ENCODE measurements at places on chromosomes 4 and X. TPM values are rescaled to one million over a fixed set of nuclear protein-coding genes. Genes with fewer than 3 reads are reported as not detected.

- H3K4me3 ChIP-seq: no peak overlapping the region
- H3K4me1 ChIP-seq: no peaks in the 10 kb centered on the region
- peak; percentile 59 for DNase-seq
- no peaks in the 10 kb centered on the region for H3K27me3 ChIP-seq
- no peaks in the 10 kb centered on the region for H3K36me3 ChIP-seq
Observed at GRCh38 chr4:123785538-123785937, 388.9 kb downstream of the SPRY1 start.

GRCh38 chrX:110015915-110016314 is 13.0 kb downstream of the TMEM164 start:
- H3K27ac ChIP-seq: no peak overlapping the region
- DNase-seq: no peak
- H3K4me3 ChIP-seq: no peak overlapping the region
- H3K4me1 ChIP-seq: no peaks in the 10 kb centered on the region
- no peaks in the 10 kb centered on the region for H3K27me3 ChIP-seq
- H3K36me3 ChIP-seq: no peaks in the 10 kb centered on the region

DNA sequence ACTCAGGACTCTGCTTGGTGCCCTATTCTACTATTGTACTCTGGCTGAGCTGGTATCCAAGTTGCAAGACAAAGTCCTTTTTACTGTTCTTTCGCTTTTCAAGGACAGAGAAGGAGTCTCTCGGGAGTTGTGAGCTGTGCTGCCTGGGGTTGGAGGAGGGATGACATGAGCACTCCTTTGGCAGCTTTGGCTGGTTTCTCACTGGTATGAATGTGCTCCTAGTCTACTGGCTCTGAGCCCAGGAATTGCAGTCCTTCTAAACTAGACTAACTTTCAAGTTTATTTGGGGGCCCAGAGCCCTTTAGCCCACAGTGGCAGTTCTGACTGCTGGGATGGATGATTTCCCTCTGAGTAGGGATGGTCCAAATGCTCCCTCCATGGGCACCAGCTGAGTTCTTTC is 997.1 kb downstream of the RAB28 start:
- no peak overlapping the region for H3K27ac ChIP-seq
- H3K4me3 ChIP-seq: no peak overlapping the region
- H3K4me1 ChIP-seq: no peaks in the 10 kb centered on the region

- no peak for DNase-seq
- no peaks in the 10 kb centered on the region for H3K27me3 ChIP-seq
- H3K4me3 ChIP-seq: no peak overlapping the region
- H3K27ac ChIP-seq: no peak overlapping the region
Observed at GRCh38 chr4:56742080-56742871, 61.2 kb upstream of the HOPX start.

DNA sequence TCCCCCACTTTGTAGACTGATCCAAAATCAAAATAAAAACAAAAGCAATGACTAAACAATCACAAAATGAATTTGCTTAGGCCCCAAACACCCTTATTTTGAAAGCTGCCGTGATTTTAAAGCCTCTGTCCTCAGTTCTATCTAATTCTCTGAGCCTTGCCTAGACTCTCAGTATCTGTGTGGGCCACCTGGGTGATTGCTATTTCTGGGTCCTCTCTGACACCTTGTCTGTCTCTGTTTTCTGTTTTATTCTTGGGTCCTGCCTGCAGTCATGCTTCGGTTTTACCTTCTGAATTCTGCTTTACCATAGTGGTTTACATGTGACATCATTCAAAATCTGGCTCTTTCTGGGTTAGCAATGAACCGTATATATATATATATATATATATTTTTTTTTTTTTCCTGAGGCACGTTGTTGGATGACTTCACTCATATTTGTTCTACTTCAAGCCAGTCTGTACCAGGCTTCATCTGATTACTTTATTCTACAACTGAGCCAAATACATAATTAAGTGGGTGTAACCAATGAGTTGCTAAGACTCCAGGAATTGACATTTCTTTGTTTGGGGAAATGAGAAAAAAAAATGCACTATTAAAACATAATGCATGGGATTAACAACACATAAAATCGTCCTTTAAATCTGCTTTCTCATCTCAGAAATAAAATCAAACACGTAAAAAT is 710.7 kb upstream of the SLIT2 start:
- DNase-seq: no peak
- no peak overlapping the region for H3K4me3 ChIP-seq
- H3K4me1 ChIP-seq: no peaks in the 10 kb centered on the region
- H3K27ac ChIP-seq: no peak overlapping the region
- no peaks in the 10 kb centered on the region for H3K27me3 ChIP-seq

GRCh38 chrX:96389281-96390047 is 295.2 kb upstream of the DIAPH2 start:
- no peaks in the 10 kb centered on the region for H3K36me3 ChIP-seq
- no peaks in the 10 kb centered on the region for H3K4me1 ChIP-seq
- no peak overlapping the region for H3K4me3 ChIP-seq
- H3K27me3 ChIP-seq: peaks cover 17% of the 10 kb centered on the region
- DNase-seq: no peak
- H3K27ac ChIP-seq: no peak overlapping the region

- no peaks in the 10 kb centered on the region for H3K36me3 ChIP-seq
- DNase-seq: no peak
- no peaks in the 10 kb centered on the region for H3K4me1 ChIP-seq
- peak overlapping the region; percentile 35 for H3K4me3 ChIP-seq
- no peaks in the 10 kb centered on the region for H3K27me3 ChIP-seq
- peak overlapping the region; percentile 17 for H3K27ac ChIP-seq
Observed at GRCh38 chr4:8227771-8228318, 28.8 kb downstream of the SH3TC1 start.

DNA sequence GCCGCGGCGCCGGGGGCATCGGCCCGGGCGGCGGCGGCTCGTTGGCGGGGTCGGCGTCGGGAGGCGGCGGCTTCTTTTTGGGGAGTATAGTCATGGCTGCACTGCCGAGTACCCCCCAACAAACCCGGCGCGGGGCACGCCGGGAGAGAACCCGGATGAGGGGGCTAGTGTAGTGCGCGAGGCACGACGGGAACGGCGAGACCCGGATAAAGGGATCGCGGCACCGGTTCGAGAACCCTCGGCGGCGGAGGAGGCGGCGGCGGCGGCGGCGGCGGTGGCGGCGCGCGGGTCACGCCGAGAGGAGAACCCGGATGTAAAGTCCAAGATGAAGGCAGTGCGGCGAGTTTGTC is at the start of gene OTUD5:
OTUD5 (minus strand) TSS at position 131 of the 350 bp plus-strand sequence; CDS start at position 94, 37 bp downstream.
- H3K27me3 ChIP-seq: peaks cover 40% of the 10 kb centered on the region
- H3K36me3 ChIP-seq: no peaks in the 10 kb centered on the region
- H3K27ac ChIP-seq: peak within 1 kb of the TSS; percentile 94
- H3K4me1 ChIP-seq: no peaks in the 10 kb centered on the region

GRCh38 chr4:38860788-38861424 is 4.3 kb upstream of the TLR6 start:
- H3K4me3 ChIP-seq: no peak overlapping the region
- DNase-seq: no peak
- peaks cover 7% of the 10 kb centered on the region for H3K4me1 ChIP-seq

- no peaks in the 10 kb centered on the region for H3K36me3 ChIP-seq
- H3K4me1 ChIP-seq: no peaks in the 10 kb centered on the region
- H3K4me3 ChIP-seq: no peak overlapping the region
Observed at GRCh38 chr4:123304151-123304964, 92.2 kb upstream of the SPRY1 start.

DNA sequence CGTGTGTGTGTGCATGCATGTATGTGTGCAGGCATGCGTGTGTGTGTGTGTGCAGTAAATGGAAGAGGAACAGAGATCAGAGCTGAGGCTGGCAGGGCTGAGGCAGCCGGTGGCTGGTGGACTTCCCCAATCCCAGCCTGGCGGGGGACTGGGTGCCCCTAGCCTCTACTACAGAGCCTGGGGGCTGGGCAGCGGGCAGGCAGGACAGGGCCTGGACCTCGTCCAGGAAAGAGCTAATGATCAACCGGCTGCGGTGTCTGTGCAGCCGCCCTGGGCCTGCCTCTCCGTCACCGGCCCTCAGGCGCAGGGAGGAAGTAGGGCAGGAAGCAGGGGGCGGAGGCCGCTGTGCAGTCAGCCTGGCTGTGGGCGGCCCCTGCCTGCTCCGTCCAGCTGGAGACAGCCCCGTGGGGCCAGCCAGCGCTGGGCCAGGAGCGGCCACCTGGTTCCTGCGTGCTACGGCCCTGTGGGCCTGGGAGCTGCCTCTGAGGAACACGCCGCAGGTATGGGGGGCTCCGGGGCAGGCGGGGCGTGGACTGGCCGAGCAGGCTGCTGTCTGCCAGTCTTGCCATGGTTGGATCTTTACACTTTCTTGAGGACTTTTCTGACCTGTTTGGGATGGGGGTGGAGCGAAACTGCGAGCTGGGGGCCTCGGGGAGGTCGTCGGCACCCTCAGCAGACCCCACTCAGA is at the start of gene SH3TC1:
SH3TC1 (plus strand) TSS at position 385 of the 688 bp plus-strand sequence. CDS start 5,905 bp downstream, outside the sequence.
- DNase-seq: peak; percentile 69
- peak within 1 kb of the TSS; percentile 66 for H3K4me3 ChIP-seq
- H3K4me1 ChIP-seq: no peaks in the 10 kb centered on the region
- no peaks in the 10 kb centered on the region for H3K36me3 ChIP-seq

DNA sequence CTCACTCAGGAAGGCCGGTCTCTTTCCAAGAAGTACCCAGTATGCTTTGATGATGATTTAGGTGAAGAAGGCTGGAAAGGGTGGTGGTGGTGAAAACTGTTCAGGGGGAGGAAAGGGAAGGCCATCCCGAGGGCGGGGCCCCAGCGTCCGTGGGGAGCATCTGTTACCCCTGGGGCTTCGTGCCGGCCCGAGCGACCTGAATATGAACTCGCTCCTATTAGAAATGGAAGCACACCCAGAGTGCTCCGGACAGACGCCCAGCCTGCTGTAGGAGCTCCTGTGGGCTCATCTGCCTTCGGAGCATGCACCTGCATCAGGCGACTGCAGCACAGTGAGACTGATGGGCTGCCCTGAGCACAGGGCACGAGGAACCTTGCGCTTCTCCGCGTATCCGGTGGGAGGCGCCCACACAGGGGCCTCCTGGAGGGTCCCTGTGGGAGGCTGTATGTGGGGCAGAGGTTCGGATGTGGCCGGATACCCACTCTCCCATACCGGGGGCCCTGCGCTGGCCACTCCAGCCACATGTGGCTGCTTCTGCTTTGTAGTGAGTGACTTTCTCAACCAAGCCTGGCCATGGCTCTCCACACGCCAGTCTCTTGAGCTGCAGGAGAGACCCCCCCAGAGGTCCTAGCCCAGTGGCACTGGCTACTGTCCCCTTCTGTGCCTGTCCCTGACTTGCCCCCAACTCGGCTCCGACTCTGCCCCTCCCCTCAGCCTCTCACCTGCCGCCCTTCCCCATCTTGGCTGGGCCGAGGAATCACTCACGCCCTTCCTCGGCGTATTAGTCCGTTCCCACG is 36.7 kb downstream of the FGFRL1 start:
- H3K4me3 ChIP-seq: no peak overlapping the region
- H3K27ac ChIP-seq: peak overlapping the region; percentile 87
- no peaks in the 10 kb centered on the region for H3K36me3 ChIP-seq
- DNase-seq: peak; percentile 44

DNA sequence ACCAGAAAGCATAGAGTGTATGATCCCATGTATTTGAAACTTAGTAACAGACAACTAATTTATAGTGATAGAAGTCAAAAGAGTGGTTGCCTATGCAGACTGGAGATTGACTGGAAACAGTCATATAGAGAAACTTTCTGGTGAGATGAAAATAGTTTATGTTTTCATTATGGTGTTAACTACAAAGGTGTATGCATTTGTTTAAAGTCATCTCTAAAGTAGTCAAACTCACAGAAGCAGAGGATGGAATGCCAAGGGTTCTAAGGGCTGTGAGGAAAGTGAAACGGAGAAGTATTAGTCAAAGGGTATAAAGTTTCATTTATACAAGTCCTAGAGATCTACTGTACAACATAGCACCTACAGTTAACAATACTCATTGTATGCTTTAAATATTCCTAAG is 45.8 kb downstream of the ENOX2 start:
- peaks cover 9% of the 10 kb centered on the region for H3K27me3 ChIP-seq
- H3K4me3 ChIP-seq: no peak overlapping the region
- H3K27ac ChIP-seq: no peak overlapping the region
- no peak for DNase-seq

CCDC158 gene
- 5.4 TPM for total RNA-seq

USP53 gene
- total RNA-seq: 136 TPM

MID1 gene
- 18.9 TPM for total RNA-seq

ZDHHC15 gene
- total RNA-seq: 1.3 TPM

GATA1 gene
- not detected for total RNA-seq

PLXNB3 gene
- 12.3 TPM for total RNA-seq
